ENCODE measurements at places on chromosomes 1 and 21. TPM values are rescaled to one million over a fixed set of nuclear protein-coding genes. Genes with fewer than 3 reads are reported as not detected.

The TMEM200B gene
- 10.6 TPM for total RNA-seq

The SPRR2A gene
- not detected for total RNA-seq

The LIPI gene
- total RNA-seq: not detected

The CR2 gene
- total RNA-seq: not detected

GRCh38 chr1:180603223-180603849 is 28.5 kb upstream of the XPR1 start:
- no peak for DNase-seq
- no peak overlapping the region for H3K4me3 ChIP-seq
- no peaks in the 10 kb centered on the region for H3K36me3 ChIP-seq

DNA sequence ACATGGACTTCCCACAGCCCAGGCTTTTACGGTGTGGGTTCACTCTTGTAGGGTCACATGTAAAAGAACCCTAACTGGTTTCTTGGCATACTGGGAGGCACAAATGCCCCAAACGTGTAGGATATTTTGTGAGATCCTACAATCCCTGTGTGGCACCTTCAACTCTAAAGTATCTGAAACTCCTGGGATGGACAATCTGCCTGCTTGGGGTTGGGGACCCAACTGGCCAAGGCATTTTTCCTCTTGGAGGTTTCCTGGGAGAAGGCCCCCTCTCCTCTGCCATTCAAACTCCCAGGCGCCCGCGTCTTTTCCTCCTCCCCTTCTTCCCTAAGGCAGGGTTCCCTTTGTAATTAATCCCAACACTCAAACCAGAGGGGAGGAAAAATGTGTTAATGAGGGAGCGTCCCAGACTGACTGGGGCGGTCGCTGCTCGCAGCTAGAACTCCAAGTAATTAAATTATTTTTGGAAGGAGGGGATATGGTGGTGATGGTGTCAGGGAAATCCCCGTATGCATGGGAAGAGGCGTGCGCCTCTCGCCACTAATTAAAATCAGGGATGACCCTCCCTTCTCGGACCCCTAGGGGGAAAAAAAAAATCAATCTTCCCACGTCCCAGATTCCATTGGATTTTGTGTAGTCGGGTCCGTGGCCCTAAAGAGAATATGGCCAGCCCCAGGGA is 681 bp upstream of the VANGL2 start:
- H3K27ac ChIP-seq: no peak overlapping the region
- no peaks in the 10 kb centered on the region for H3K36me3 ChIP-seq
- H3K27me3 ChIP-seq: peaks cover 67% of the 10 kb centered on the region
- no peak overlapping the region for H3K4me3 ChIP-seq
- H3K4me1 ChIP-seq: no peaks in the 10 kb centered on the region
- DNase-seq: no peak

DNA sequence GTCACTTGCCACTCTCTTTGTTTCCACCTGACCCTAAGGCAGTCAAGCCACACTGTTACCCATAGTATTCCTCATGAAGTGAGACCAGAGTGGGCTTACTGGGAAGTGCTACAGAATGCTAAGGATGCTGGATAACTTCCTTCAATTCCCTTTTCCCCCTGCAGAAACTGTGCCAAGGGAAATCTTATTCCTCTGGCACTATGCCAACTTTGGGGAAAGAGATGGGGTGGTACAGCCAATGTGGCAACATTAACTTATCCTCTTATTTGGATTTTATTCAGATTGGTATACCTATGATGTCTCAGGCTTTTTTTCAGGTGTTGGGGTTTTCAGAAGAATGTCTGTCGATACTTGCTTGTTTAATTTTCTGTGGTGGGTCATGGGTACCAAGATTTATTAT is 599.4 kb upstream of the PBX1 start:
- H3K4me1 ChIP-seq: no peaks in the 10 kb centered on the region
- H3K27me3 ChIP-seq: no peaks in the 10 kb centered on the region
- no peaks in the 10 kb centered on the region for H3K36me3 ChIP-seq
